ENCODE measurements at places on chromosomes 4 and X. TPM values are rescaled to one million over a fixed set of nuclear protein-coding genes. Genes with fewer than 3 reads are reported as not detected.

DNA sequence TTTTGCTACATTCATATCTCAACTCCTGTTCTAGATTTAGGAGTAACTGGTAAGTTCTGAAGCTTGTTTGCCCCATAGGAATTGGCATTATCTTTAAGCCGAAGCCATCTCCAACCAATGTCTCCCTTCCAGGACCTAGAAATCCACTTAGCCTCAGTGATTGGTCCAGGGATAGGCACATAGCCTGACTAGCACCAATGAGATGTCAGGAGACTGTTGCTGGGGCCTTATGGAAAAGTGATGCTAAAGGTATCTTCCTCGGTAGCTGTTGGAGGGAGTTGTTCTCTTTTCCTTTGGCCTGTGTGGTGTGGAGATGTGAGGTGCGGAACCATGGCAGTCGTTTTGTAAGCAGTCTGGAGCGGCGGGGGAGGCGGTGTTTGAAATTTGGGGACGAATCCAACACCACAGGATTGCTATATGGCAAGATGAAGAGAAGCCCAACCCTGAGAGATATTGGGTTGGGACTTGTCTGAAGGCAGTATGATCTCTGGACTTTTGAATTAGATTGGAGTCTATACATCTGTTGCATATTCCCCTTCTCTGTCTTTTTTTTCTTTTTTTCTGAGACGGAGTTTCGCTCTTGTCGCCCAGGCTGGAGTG, 109.8 kb upstream of the ATP6AP2 start:
- peaks cover 5% of the 10 kb centered on the region for H3K27me3 ChIP-seq
- no peak overlapping the region for H3K4me3 ChIP-seq
- peaks cover 5% of the 10 kb centered on the region for H3K4me1 ChIP-seq
- H3K36me3 ChIP-seq = no peaks in the 10 kb centered on the region
- DNase-seq = no peak

- peaks cover 5% of the 10 kb centered on the region for H3K4me1 ChIP-seq
- H3K27me3 ChIP-seq = peaks cover 5% of the 10 kb centered on the region
- no peaks in the 10 kb centered on the region for H3K36me3 ChIP-seq
- peak overlapping the region; percentile 44 for H3K27ac ChIP-seq
- H3K4me3 ChIP-seq = no peak overlapping the region
Observed at GRCh38 chrX:10176121-10177003, 19.6 kb downstream of the CLCN4 start.

DNA sequence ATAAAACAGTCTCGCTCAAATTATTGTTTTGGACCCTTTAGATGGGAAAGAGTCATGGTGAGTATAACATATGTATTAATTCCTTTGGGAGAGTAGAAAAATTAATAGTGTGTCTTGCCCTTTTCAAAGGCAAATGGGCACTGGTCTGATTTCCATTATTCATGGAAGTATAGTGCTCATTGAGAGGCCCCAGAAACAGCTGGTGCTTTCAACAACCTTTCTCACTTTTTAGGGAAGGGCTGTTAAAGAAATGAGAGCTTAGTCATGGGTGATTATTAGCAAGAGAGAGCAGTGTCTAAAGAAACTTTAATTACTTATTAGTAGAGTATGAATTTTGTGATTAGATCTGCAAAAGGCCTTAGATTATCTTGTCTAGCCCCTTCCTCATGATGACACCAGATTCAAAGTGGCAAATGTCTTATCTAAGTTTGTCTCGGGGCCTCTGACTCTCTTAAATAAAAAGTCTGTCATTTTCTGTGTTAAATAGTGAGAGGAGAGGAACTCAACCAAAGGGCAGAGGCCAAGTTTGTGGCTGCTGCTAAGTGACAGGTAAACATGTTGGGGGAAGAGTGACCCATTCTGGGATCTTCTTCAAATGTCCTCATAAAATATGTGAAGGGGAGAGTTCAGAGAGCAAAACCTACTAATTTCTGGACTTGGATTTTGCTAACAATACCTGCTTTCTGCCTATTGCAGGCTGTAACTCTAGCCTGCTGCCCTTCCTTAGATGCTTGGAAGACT, 110.6 kb downstream of the REPS2 start:
- peaks cover 5% of the 10 kb centered on the region for H3K36me3 ChIP-seq
- no peak overlapping the region for H3K27ac ChIP-seq
- H3K4me1 ChIP-seq = no peaks in the 10 kb centered on the region
- H3K27me3 ChIP-seq = peaks cover 5% of the 10 kb centered on the region
- no peak overlapping the region for H3K4me3 ChIP-seq
- DNase-seq = no peak

GRCh38 chr4:75634951-75635350, 4.6 kb upstream of the CDKL2 start:
- H3K4me1 ChIP-seq = no peaks in the 10 kb centered on the region
- DNase-seq = no peak
- no peaks in the 10 kb centered on the region for H3K36me3 ChIP-seq
- no peak overlapping the region for H3K27ac ChIP-seq
- no peaks in the 10 kb centered on the region for H3K27me3 ChIP-seq
- H3K4me3 ChIP-seq = no peak overlapping the region

DNA sequence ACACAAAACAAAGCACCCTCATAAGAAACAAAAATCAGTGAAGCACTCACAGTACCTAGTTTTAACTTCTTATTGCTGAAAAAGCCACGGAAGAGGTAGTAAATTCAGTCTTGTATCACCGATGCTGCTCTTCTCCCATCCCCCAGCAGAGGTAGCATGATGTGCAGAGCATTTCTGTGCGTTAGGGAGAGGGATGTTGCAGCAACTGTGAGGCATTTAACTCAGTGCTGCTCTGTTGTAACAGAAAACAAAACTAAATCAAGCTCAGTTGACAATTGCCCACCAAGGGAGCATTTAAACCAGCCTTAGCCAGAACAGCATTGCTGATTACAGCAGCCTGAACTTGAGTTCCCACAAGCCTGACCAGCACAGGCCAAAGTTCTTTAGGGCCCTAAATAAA, 1279.7 kb upstream of the ADGRL3 start:
- no peaks in the 10 kb centered on the region for H3K4me1 ChIP-seq
- H3K27me3 ChIP-seq = no peaks in the 10 kb centered on the region
- H3K36me3 ChIP-seq = no peaks in the 10 kb centered on the region
- no peak overlapping the region for H3K4me3 ChIP-seq
- no peak overlapping the region for H3K27ac ChIP-seq

- H3K4me1 ChIP-seq = peaks cover 18% of the 10 kb centered on the region
Observed at GRCh38 chr4:145847764-145848163, 90.9 kb downstream of the ZNF827 start.

GRCh38 chr4:37549041-37549440, 137.1 kb downstream of the RELL1 start:
- H3K4me1 ChIP-seq = no peaks in the 10 kb centered on the region
- no peaks in the 10 kb centered on the region for H3K27me3 ChIP-seq
- DNase-seq = no peak
- H3K4me3 ChIP-seq = no peak overlapping the region

- no peak overlapping the region for H3K27ac ChIP-seq
- no peaks in the 10 kb centered on the region for H3K27me3 ChIP-seq
- peaks cover 45% of the 10 kb centered on the region for H3K4me1 ChIP-seq
- H3K4me3 ChIP-seq = no peak overlapping the region
Observed at GRCh38 chr4:1210971-1211370, 38.0 kb downstream of the CTBP1 start.

GRCh38 chr4:8077181-8078108, 81.2 kb downstream of the ABLIM2 start:
- no peak overlapping the region for H3K27ac ChIP-seq
- no peaks in the 10 kb centered on the region for H3K27me3 ChIP-seq
- no peaks in the 10 kb centered on the region for H3K4me1 ChIP-seq
- no peaks in the 10 kb centered on the region for H3K36me3 ChIP-seq
- H3K4me3 ChIP-seq = no peak overlapping the region
- no peak for DNase-seq

DNA sequence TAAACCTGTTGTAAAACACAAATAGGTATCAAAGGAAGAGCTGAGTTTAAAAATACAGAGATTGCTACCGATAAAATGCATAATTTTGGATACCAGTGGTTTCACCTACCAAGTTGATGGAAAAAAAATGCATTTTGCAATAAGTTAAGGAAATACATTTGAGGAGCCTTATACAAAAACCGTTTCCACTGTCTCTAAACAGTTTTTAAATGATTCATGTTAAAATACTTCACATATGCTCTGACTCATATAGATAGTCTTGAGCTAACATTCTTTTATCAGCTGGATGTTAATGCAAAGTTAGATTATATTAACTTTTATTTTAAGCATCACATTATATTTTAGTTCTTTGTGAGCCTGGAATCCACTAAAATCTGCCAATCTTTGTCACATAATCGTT, 50.6 kb upstream of the ANKRD17 start:
- no peaks in the 10 kb centered on the region for H3K36me3 ChIP-seq
- no peak overlapping the region for H3K27ac ChIP-seq
- no peak overlapping the region for H3K4me3 ChIP-seq

Gene NUP62CL
- total RNA-seq = 4.0 TPM

Gene TCEAL6
- total RNA-seq = 5.2 TPM

Gene HPSE
- total RNA-seq = 7.1 TPM

Gene RNF212
- 1.3 TPM for total RNA-seq

Gene NPY1R
- total RNA-seq = 33.8 TPM

Measured in adrenal gland (tissue), 19 donors.